HepG2 (cell line): ENCODE measurements at places on chromosomes 4 and X.

DNA sequence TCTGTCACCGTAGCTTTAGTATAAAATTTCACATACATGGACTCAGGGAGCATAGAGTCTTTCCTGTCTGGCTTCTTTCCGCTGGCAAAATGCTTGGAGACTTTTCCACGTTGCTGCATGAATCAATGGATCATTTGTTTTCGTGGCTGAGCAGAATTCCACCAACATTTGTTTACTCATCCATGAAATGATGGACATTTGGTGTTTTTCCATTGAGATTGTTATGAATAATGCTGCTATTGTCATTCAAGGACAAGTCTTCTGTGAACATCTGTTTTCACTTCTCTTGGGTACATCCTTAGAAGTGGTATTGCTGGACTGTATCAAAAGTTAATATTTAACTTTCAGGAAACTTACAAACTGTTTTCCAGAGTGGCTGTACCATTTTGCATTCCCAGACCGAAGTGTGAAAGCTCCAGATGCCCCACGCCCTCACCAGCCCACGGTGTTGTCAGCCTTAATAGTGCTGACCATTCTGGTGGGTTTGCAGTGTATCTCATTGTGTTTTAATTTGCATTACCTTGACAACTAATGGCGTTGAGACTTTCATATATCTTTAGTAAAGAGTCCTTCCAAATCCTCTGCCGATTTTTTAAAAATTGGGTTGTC is 5.8 kb upstream of the TMEM271 start:
- DNase-seq, result peak; percentile 93

DNA sequence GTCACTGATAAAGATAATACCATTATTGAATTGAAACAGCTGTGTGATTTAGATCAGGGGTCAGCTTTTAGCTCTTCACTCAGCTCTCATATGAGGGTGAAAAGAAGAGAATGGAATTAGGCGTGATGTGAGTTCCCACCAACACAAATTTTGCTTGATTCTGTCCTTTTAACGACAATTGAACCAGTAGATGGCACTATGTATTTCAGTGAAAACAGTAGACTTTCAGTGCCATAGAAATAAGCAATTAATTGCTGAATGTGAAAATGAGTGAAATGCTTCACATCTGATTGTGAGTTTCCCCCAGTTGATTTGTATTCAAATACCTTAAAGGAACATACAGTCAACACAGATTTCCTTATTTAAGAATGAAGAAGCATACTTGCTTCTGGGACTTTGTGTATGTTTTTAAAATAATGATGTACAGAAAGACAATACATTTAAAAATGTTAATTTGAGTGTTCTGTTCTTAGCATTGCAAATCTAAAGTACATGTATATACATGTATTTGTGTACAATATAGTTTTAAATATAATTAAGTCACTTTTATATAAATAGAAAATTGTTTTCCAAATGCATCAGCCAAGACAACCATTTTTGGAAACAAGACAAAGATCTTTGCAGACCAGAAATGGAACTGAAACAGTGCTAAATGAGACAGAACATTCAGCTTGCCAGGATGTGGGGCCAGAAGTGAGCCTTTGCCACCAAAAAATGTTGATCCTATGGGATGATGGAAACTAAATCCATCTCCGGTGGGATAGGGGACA is 178.8 kb downstream of the SNCA start:
- DNase-seq, result peak; percentile 28

- no peak for DNase-seq
Observed at GRCh38 chrX:96447161-96447560, 237.5 kb upstream of the DIAPH2 start.

DNA sequence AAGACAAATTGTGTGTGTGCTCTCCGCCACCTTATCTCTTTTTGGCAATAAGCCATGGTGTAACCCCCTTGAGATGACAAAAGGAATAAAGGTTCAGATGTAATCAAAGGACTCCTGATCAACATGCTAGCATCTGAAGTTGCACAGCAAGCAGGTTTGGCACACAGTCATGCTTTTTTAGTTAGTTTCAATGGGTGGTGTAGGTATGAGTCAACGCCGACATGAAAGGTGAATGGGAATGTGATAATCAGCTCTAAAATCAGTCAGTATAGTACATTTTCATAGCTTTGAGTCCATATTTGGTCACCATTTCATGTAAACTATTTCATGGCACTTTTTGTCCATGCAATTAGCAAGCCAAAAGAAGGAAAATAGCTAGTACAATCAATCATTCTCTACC is 50.4 kb upstream of the ETNPPL start:
- DNase-seq, result no peak

- DNase-seq, result no peak
Observed at GRCh38 chr4:85938062-85938461, 421.8 kb downstream of the MAPK10 start.

GRCh38 chrX:110082161-110082560 is 79.2 kb downstream of the TMEM164 start:
- no peak for DNase-seq

GRCh38 chrX:29012867-29013266 is 425.6 kb downstream of the IL1RAPL1 start:
- no peak for DNase-seq
